Left cardiac atrium (tissue), 4 donors: ENCODE measurements at places on chromosomes 2 and 18. TPM values are rescaled to one million over a fixed set of nuclear protein-coding genes. Genes with fewer than 3 reads are reported as not detected.

- DNase-seq: peak; percentile 40
Measured at GRCh38 chr18:79485788-79486355, 90.1 kb downstream of the NFATC1 start.

DNA sequence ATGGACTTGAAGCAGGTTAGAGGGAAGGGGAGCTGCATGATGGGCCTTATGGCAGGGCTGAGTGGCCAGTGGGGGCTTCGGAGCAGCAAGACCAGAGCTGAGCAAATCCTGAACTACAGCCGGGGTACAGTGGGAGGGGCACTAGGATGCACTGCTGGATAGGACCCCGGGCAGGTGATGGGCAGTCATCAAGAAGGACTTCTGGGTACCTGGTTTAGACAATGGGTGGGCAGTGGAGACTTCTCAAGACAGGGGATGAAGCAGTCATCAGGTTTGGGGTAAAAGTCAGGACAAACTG, 507.4 kb upstream of the MYT1L start:
- DNase-seq: no peak

DNA sequence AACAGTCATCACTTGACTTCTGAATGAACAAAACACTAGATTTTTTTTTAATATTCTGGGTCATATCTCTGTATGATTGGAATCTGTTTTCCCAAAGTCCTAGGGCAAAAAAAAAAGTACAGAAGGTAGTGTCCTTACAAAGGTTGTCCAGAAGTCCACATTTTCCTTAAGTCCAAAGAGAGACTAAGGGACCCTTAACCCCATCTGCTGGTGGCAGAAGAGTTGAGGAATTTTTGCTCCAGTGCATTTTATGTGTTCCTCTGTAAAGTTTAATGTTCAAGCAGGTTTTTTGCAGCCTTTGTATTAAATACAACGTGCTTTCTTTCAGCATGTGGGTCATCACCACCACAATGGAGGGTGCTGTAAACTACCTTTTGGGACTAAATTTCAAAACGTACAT, 215.9 kb downstream of the SP3 start:
- no peak for DNase-seq

- DNase-seq: no peak
Measured at GRCh38 chr2:53508667-53509066, 258.9 kb upstream of the CHAC2 start.

GRCh38 chr2:218785103-218785502, 3.2 kb downstream of the CYP27A1 start:
- DNase-seq: no peak

The FAHD2A gene
- 29.1 TPM for total RNA-seq

The ZNF521 gene
- total RNA-seq: 29.4 TPM

The ARHGAP15 gene
- total RNA-seq: 8.7 TPM

The HS6ST1 gene
- 14.3 TPM for total RNA-seq

The PTPRN gene
- total RNA-seq: not detected
